ENCODE measurements at places on chromosomes 2 and 18.

GRCh38 chr18:76368976-76369375 is 126.1 kb downstream of the ZNF516 start:
- DNase-seq = no peak

DNA sequence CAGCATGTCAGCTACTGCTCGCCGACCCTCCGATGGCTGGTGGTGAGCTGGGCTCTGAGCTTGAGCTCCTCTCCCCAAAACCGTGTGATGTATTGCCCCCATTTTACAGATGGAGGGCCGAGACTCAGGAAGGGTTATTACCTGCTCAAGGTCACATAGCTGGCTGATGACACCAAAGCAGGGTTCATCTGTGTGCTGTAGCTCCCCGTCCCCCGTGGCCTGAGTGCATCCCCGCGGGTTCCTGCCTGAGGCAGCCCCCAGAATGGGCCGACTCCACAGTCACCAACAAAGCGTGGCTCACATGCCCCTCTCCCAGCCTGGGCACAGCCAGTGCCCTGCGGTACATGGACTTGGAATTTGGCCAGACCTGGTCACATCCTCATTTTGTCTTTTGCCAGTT is 198.6 kb downstream of the TFCP2L1 start:
- DNase-seq = no peak

DNA sequence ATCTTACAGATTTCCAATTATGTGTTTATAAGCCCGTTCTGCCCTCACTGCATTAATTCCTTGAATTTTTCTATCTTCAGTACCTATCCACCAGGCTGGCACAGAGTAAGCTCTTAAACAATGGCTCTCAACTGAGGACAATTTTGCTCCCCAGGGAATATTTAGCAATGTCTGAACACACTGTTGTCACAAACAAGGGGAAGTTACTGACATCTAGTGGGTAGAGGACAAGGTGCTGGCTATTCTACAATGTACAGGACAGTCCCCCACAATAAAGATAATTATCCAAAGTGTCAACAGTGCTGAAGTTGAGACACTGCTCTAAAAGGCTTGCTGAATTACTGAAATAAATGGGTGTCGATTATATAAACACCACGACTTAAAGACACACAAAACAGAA is 5.0 kb downstream of the NDUFS1 start:
- DNase-seq = no peak

DNA sequence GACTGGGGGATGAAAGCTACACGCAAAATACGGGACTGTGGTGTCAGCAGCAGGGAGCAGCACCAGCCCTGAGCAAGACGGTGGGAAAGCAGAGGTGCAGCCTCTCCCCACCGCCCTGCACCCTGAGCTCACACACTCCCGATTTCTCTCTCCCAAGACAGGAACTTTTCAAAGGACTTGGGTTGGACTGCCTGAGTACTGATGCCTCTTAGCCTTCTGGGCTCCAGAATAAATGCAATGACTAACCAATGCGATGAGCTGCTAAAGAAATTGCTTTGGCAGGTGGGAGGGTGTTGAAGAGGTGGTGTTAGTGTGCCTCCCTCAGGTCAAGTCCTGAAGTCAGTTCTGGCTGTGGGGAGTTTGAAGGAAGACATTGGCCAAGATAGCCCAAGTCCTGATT is 9.6 kb downstream of the TRIM54 start:
- DNase-seq = no peak

GRCh38 chr2:218786133-218786532 is 4.2 kb downstream of the CYP27A1 start:
- DNase-seq = no peak

GRCh38 chr2:137873536-137874244 is 90.6 kb upstream of the HNMT start:
- DNase-seq = no peak

- DNase-seq = no peak
Observed at GRCh38 chr2:197236816-197237215, 73.8 kb downstream of the ANKRD44 start.

DNA sequence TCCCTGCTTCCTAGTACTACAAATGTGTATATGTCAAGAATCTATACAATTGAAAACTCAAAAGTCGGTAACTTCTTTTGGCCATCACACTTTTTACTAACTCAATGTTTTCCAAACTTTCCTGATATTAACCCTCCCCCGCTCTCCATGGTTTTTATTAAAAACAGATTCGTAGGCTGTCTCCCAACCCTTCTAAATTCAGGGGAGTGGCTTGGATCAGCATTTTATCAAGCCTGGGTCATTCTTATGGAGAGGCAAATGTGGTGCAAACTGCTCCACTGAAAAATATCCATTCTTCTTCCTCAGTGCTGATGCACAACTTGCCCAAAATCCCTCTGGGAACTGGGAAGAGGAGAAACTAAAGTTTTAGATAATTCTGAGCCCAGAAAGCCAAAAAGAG is 134.2 kb downstream of the RIF1 start:
- no peak for DNase-seq

DNA sequence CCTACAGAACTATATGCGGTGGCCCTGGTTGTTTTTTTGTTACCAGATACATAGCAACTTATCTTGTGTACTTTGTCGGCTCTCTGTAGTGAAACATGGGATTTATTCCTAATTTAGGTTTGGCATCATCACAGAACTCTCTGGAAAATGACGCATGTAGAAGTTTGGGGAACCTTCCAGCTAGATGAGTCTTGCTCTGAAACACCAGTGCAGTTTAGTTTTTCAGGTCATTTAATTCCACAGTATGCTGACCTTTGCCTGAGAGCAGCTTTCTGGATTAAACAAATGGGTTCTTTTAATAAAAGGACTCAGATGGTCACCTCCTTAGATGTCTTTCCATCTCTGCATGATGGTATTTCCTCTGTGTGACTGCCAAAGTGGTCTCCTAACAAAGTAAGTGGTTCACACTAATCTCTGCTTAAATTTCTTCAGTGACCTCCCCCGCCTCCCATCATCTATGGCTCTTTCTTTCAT is 39.9 kb downstream of the MYO3B start:
- DNase-seq = no peak

- no peak for DNase-seq
Observed at GRCh38 chr2:67702284-67702683, 305.2 kb downstream of the ETAA1 start.

DNA sequence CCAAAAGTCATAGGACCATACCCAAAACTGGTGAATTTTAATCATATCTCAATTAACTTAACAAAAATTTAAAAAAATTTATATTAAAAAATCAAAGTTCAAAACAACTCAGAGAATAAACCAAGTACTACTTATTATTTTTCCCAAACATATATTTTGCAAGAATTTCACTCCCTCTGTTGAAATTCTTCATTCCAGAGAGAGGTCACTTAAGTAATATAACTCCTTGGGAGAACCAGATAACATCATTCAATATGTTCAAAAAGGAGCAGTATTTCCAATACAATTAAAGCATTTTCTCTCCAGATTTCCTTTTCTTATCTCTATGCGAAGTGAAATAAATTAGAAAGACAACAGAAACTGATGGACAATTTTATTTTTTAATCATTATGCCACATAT is 165.9 kb upstream of the RND3 start:
- no peak for DNase-seq

GRCh38 chr2:143230506-143231253 is 101.5 kb downstream of the ARHGAP15 start:
- no peak for DNase-seq

GRCh38 chr2:204353823-204354222 is 191.5 kb upstream of the PARD3B start:
- DNase-seq = no peak

DNA sequence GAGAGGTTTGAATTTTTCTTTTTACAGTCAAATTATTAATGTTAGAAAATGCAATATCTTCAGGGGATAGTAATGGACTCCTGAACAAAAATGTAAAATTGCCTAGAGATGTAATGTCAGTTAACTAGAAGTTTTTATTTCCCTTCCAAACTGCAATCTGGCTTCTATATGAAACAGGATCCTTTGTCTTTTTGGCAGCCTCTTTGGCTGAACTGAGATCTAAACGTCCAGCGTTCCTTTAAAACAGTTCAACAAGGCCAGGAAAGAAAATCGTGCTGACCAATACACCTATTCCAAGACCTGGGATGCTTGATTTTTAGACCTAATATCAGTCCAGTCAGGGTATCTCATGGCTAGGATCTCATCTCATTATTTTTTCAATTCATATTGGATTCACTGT is 245.5 kb downstream of the FIGN start:
- no peak for DNase-seq

GRCh38 chr2:3571284-3571683 is 3.8 kb upstream of the RPS7 start:
- no peak for DNase-seq

GRCh38 chr2:116988303-116988702 is 826.2 kb upstream of the DDX18 start:
- no peak for DNase-seq

DNA sequence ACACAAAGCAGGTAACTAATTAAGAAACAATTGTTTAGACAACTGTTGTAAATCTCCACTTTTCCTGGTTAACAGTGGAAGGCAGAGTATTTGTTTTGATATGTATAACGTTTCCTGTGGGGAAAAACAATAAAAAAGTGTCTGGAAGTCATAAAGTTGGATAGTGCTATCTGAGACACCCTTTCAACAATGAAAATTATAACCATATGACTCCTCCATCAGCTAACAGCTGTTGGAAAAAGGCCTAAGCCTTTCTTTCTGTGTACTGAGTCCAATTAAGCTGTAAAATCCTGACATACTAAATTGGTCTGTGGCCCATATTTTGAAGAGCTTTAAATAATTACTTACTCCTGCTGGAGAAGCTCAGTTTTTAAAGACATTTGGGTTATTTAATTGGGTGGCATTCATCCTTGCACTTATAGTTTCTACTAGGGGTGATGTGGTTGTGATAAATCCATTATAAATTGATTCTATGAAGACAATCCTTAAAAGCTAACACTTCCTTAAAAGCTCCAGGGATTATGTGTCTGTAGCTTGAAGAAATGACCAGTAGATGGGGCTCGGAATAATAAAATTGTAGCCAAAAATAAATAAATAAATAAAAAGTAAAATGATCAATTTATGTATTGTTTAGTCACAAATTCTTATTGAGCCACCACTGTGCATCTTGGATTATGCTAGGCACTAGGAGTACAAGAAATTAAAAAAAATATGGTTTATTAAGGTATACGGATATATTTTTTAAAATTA is 698.1 kb upstream of the NXPH2 start:
- DNase-seq = no peak

GRCh38 chr2:83112858-83113257 is 1346.2 kb downstream of the SUCLG1 start:
- no peak for DNase-seq

DNA sequence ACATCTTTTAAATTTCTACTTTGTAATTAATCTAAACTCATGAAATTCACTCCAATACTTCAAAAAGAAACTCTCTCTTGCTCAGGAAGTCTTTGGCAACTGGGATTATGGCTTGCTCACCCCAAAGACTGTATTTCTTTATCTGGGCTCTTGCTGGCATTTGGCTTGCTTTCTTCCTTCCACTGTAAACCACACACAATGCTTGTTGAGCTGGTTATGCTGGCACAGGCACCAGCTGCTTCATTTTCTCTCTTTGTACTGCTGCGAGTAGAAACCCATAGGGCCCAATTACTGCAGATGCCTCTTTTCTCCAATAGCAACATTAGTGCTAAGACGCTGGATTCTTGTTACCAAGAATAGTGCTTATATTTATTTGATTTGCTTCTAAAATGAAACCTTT is 51.4 kb downstream of the SLC38A11 start:
- no peak for DNase-seq

- DNase-seq = no peak
Observed at GRCh38 chr2:105813405-105813804, 68.7 kb downstream of the NCK2 start.

- no peak for DNase-seq
Observed at GRCh38 chr2:134244086-134244485, 9.8 kb upstream of the MGAT5 start.

- no peak for DNase-seq
Observed at GRCh38 chr2:166610180-166610912, 116.3 kb upstream of the SCN7A start.

GRCh38 chr2:168354499-168354898 is 101.6 kb upstream of the CERS6 start:
- no peak for DNase-seq

DNA sequence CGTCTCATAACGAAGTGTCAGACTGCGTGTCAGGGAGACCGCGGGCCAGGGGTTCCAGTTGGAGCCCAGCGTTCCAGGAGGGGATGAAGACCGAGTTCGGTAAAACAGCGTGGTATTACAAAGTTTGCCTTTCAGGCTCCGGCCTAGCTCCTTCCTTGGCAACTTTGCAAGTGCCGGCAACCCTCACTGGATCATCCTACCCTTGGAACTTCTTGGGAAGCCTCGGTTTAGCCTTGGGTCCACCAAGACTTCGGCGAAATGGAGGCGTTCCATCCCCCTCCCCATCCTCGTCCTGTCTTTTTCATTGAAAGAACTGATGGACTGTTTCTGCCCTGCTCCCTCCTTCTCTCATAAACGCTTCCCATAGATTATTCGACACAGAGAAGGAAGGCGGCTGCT is 10.4 kb upstream of the SKOR2 start:
- no peak for DNase-seq

DNA sequence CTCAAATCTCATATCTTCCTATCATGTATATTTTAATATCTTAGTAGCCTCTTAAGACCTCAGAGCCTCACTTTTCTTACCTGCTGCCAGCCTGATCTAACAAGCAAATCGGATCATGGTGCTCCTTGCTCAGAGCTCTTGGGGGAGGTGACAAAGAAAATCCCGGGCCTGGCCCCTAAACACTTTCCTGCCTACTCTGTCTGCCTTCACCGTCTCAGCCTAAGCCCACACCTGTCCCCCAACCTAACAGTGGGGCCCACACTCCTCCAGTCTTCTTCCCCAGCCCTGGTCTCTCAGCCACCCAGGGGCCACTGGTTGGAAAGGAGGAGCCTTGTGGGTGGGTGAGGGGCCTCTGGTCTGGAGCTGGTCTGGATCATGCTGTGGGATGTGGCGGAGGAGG is 207.3 kb downstream of the HAUS1 start:
- DNase-seq = no peak

DNA sequence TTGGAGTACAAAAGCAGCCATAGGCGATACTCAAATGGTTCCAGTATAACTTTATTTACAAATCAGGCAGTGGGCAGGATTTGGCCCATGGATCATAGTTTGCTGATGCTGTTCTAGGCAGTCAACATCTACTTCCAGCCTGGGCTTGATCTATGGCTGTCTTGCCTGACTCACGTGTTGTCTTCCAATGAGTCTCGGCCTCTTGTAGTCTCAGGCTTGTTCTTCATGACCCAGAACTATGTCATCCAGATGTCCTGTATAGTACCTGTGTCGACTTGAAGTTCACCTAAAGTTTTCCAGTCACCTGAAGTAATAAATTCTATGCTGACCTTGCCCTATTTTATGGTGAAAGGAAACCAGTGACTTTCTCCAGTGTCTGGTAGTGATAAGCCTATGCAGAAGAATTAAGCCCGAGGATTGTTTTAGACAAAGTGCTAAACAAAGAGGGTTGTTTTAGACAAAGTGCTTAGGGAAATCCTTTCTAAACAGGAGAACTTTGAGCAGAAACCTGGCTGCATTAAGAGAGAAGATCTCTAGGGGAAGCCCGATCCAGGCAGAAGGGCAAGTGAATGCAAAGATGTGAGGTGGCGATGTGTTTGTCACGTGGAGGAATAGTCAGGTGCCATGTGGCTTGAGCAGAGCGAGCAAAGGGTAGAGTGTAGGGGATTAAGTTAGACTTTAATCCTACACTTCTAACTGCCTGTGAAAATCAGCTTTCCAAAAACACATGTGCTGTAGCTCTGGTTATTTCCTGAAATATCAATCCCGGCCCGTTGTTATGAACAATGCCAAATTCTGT is 8.5 kb upstream of the THNSL2 start:
- DNase-seq = no peak

GRCh38 chr2:217964275-217965161 is 38.3 kb downstream of the TNS1 start:
- no peak for DNase-seq
